Activated T-helper 9 cell treated with anti-CD3 and anti-CD28 coated beads, Interleukin-2, amount 50 U/mL, for 16 hours (primary cell): ENCODE measurements at places on chromosomes 16 and 17.
A peak's percentile ranks its signal among the peaks of the same experiment; 100 is the strongest.

DNA sequence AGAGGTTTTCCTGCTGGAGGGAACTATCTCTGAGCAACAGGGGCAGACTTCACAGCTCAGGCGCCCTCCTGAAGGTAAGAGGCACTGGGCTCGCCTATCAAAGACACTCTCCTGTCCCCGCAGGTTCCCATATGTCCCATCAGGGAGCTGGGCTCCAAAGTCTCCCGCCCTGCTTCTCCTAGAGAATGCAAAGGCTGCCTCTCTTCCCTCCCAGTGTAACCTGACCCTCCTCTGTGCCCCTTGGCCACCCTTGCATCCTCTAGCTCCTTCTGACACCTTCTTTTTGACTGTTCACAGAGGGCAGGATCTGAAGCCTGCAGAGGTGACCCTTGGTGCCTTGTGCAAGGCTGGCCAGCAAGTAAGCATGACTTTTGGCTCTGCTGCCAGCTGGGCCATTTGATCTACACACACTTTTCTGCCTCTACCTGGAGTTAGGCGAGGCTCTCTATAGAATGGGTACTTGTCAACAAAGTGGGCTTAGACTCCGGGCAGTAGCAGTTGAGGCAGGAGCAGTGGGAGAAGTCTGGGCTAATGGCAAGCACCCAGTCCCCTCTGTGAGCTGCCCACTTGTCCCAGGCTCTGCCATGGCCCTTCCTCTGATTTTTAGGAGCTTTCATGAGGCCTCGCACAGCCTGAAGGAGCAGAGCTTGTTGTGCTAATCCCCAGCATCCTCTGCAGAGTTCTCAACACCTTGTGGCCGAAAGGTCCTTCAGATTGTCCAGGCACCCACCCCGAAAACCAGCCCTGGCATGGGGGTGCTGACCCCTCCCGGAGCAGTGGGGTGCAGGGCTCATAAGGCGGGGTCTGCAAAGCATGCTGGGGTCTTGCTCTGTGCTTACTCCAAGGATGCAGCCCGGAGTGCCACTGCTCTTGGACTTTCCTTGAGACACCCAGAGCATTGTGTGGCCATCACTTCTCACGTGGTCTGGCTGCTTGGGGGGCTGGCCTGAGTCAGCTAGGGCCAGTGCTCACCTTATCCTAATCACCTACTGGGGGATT is 122.9 kb downstream of the METRNL start:
- no peak for DNase-seq

DNA sequence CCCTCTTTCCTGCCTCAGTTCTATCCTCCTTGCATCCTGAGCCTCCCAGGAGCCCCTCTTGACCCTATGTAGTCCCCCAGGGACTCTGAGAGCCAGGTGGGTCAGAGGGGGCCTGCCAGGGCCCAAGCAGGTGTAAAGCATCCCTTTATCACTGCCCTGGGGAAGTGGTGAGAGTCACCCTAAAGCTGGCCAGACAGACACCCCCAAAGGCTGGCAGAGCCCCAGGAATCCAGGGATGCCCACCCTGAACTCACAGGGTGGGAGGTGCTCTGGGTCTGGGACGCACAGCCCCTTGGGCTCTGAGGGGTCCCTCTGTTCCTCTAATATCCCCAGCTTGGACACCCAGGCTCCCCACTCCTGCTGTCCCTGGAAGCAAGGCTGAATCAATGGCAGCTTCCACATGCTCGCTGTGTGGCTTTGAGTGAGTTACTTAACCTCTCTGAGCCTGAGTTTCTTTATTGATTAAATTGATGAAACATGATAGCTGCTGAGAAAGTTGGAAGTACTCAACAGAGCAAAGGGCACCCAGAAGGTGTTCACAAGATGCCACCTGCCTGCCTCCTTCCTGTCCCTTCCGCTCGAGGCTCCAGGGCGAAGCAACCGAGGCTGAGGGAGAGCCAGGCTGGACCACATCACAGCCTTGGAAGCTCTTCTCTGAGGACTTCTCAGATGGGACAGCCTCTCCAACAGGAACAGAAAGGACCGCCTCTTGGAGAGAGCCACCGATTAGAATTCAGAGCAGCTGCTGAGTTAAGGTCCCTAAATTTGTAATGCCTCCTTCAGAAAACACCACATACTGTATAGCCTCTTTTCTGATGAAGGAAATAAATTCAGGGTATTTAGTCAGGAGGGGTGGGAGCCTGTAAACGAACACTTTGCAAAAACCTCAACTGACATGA is 67.1 kb upstream of the DOC2B start:
- DNase-seq = no peak

DNA sequence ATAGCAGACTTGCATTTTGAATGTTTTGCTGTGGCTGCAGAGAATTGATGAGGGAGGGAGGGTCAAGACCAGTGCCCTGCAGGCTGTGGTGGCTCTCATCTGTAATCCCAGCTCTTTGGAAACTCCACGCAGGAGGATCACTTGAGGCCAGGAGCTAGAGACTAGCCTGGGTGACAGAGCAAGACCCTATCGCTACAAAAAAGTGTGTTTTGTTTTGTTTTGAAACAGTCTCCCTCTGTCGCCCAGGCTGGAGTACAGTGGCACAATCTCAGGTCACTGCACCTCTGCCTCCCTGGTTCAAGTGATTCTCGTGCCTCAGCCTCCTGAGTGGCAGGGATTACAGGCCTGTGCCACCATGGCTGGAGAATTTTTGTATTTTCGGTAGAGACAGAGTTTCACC is 1.9 kb upstream of the UBE2G1 start:
- DNase-seq = no peak

- no peak for DNase-seq
Measured at GRCh38 chr16:1669698-1670097, 8.4 kb upstream of the JPT2 start.

- no peak for DNase-seq
Measured at GRCh38 chr16:309476-309875, 26.5 kb downstream of the PDIA2 start.

GRCh38 chr16:86319585-86320236 is 190.6 kb upstream of the FOXF1 start:
- DNase-seq = no peak

GRCh38 chr16:19884611-19885450 is at the start of gene GPRC5B:
Gene GPRC5B (minus strand): TSS chr16:19884848. CDS start chr16:19872845, 12,003 bp downstream.
- peak; percentile 21 for DNase-seq

DNA sequence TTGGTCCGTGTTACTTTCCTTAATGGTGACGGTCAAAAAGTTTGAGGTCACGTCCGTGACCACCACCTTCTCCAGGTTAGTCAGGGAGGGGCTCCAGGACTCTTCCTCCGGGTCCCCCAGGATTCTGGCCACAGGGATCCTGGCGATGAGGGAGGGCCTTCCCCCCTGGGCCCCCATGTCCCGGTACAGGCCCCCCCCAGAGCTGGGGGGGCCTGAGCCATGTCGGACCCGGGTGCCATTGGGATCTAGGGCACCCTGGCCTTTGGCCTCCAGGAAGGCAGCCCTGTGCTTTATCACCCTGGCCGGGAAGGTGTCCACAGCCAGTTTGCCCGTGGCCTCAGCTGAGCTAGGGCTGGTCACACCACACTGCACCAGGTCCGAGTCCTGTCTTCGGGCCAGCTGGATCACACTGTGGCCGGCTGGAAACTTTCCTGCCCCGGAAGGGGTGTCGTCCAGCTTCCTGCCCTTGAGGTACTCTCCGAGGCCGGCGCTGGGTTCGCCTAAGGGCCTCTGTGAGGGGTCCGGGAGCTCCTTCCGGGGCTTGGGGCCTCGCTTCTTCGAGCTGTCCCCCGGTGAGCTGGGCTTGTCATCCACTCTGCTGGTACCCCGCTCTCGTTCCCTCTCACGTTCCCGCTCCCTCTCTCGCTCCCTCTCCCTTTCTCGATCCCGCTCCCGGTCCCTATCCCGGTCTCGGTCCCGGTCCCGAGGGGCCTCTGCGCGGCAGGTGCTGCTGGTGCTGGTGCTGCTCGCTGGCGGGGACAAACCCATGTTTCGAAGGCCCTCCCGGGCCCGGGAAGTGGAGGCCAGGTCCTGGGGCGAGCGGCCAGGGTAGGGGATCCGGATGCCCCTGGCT is 2.0 kb downstream of the CBX8 start:
- no peak for DNase-seq

DNA sequence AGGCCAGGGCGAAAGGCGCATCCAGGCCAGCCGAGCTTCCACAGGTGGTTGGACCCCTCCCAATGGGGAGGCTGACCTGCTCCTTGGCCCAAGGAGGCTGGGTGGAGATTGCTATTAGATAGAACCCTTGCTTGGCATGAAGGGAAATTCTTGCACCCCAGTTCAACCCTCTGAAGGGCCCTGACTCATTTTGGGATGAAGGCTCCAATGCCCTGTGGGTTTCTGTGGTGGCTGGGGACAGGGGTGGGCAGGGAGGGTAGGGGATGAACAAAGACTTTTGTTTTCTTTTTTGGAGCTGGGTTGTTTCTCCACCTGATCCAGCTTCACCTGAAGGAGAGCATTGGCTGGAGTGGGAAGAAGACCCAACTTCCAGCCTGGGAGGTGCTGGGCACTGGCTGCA is 16.7 kb upstream of the TBX21 start:
- DNase-seq = no peak

GRCh38 chr16:67296420-67296819 is 17.1 kb downstream of the PLEKHG4 start:
- no peak for DNase-seq

DNA sequence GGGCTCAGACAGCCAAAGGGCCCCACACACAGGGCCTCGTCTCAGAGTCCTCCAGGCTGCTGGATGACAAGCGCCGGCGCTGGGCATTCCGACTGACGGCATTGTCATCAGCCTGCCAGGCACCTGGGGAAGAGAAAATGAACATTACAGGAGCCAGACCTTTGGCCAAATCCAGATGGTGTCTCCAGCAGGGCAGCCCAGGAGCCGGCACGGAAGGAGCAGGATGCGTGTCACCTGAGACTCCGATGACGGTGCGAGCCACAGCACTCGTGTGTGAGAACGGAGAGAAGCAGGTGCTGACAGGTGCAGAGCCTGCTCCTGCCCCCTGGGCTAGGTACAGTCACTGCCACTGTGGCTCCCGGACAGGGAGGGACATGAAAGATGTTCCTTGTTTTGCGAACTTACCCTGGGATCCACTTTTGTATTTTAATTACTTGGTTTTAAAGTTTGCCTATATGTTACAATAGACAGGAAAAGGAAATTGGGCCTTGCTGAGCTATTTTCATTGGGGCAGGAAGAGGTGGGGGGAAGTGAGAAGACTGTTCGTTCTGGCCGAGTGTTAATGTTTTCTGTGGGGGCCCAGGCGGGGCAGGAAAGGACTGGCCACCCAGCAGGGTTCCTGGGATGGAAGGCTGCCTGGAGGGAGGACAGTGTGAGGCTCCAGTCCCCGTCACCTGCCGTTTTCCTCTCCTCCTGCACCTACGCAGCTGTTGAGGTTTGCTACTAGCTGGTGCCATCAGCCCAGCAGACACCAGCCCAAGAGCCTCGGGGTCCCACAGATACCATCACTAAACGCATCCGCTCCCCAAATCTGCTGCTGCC is 4.4 kb upstream of the FOXJ1 start:
- no peak for DNase-seq

- no peak for DNase-seq
Measured at GRCh38 chr17:45129426-45129939, 2.8 kb downstream of the PLCD3 start.

GRCh38 chr17:7977039-7977438 is 25.4 kb upstream of the GUCY2D start:
- no peak for DNase-seq

DNA sequence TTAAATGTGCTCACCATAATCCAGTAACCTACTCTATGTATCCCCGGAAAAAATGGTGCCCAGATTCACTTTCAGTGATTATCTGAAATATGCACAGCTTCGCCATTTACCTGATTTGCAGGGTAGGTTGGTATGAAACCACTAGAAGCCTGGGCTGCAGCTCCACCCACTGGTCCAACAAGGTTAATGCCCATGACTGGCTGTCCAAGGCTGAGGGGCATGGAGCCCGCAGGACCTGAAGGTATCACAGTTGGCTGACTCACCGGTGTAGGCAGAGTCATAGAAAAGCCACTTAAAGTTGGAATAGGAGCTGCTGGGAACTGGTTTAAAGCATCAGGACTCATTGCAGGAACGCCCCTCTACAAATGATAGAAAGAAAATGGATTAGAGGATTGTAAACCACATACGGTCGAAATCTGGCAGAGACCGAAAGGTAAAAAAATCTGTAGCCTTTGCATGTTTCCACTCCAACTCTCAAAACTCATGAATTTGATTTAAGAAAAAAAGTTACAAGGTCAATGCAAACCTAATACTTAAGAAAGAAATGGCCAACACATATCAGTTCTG is 38.6 kb downstream of the SYNRG start:
- DNase-seq = no peak

DNA sequence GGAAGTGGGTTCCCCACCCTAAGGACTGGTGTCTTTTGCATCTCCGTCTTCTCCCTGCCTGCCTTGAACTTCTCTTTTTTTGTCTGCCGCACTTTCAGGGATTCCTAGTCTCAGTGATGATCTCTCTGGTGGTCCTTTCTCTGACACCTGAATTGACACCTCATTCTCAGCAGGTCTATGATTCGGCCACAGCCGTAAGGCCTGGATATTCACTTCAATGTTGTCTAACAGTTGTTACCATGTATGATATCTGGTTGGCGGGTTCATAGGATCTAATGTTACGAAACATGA is 25.1 kb upstream of the SLC47A1 start:
- no peak for DNase-seq

- DNase-seq = no peak
Measured at GRCh38 chr16:27129401-27129800, 62.7 kb downstream of the C16orf82 start.

- no peak for DNase-seq
Measured at GRCh38 chr16:88769617-88770460, 15.2 kb downstream of the PIEZO1 start.
